ENCODE measurements at places on chromosomes 13 and 19.

DNA sequence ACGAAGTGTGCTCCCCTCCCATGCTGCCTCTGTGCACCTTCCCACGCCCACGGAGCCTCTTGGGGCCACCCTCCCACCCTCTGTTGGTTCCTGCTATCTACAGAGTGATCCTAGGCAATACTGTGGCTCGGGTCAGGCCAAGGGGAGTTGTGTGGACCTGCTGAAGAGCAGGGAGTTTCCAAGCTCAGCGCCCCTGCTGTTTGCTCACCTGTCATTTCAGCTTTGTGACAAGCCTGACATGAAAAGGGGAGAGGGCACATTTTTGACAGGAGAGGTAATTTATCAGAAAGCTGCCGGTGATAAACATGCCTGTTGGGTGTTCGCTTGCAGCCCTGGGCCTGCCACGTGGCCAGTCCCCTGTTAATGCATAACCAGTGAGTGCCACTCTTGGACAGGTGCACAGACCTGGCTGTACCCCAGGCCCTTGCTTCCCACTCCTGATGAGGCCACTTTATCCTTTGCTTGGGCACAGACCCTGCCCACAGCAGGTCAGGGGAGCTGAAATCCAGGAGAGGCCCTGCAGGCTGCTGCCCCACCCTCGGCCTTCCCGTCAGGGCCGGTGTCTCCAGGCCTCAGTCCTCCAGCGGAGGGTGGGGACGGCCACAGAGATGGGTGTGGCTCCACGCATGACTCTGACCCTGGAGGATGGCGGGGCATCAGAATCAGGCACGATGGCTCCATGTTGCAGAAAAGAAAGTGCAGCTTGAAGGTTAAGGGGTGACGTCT is 201.5 kb upstream of the GPR12 start:
- no peak for DNase-seq

DNA sequence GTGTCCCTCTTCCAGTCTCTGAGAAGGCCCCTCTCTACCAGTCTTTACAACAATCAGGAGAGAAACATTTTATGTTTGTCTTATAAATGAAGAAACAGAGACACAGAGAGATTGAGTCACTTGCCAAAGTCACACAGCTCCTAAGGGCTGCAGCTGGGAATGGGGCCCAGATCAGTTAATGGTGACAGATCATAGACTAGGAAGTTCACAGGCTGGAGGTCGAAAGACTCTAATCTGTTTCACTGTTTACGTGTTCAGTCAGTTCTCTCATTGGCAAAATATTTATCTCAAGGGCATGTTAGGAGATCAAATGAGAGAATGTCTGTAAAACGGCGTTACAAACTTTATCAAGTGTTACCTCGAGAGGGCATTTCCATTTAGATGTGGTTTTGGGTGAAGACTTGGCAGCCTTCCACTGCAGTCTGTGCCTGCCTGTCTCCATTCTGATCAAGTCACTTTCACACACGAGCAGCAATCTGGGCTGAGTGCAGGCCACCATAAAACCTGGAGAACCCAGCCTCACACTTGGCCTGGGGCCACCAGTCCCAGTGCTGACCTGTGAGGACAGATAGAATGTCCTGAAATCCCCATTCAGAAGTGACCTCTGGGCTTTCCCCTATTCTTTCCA is 65.1 kb downstream of the SIAH3 start:
- no peak for DNase-seq

GRCh38 chr19:46714444-46715106 is 2.3 kb downstream of the PRKD2 start:
- DNase-seq = no peak

GRCh38 chr19:45817725-45818301 is 2.7 kb upstream of the RSPH6A start:
- DNase-seq = no peak

DNA sequence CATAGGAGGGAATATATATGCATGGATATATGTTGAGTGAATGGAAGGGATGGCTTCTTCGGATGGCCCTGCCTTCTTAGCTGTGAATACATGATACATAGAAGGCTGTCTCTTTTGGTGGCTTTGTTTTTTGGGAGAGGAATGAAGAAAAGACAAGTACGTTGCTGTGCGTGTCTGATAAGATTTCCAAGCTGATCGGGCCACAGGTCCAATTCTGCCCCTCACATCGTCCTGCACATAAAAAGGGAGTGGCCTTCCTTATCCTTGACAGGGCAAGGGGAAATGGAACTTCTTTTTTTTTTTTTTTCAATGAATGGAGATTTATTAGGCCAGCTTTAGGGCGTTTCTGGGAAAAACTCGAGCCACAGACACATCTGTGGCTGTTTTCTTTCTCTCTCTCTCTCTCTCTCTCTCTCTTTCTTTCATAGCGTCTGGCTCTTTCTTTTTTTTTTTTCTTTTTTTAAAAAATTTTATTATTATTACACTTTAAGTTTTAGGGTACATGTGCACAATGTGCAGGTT is 103.8 kb upstream of the SPATA13 start:
- no peak for DNase-seq

DNA sequence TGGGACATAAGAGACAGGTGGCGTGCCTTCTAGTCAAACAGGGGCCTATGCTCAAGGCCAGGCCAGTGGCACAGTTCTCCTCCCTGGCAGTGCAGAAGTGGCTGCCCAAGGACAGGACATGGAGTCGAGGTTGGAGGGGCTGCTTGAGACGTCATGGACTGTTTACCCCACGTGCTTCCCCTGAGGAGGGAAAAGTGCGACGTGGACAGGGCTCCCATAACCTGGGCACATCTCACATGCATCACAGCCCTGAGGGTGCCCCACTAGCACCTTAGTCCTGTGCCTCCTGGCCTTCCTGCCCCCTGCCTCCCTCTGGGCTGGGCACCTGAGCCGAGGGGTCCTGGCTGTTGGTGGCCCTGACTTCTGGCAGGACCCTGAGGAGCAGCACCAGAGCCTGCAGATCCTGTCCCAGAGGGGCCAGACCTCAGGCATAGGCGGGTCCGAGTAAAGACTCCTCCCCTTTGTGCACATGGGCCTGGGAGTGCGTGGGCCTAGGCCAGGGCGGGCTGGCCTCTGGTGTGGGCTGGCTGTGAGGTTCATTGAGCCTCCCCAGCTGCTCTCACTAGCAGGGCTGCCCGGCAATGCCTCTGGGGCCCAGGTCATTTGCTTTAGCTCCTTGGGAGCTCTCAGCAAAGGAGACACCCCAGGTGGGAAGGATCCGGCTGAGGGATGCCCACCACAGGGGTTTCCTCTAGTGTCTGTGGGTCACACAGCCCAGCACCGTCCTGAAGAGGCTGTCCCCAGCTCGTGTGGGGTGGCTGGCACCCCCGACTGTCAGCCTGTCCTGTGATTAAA is 65.7 kb downstream of the CEBPG start:
- DNase-seq = no peak

GRCh38 chr13:78787190-78787589 is 128.2 kb upstream of the OBI1 start:
- no peak for DNase-seq

- DNase-seq = no peak
Observed at GRCh38 chr13:62760724-62761123, 1345.1 kb upstream of the PCDH20 start.

DNA sequence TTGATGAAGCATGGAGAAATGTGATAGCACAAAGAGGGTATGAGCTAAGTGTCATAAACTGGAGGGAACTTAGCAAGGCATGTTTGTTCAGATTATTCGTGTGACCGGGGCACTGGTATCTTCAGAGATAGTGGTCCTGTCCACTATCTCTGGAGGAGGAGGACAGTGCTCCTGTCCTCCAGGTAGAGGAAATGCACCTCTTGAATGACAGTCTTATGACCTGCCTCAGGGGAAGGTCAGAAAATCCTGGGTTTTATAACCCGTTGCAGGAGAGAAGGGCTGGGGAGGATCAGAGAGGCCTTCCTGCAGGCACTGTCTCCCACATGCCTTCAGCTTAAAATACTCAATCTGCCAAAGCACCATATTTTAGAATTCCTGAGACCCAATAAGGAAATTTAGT is 213.5 kb upstream of the UBL3 start:
- DNase-seq = no peak

- DNase-seq = peak; percentile 34
Observed at GRCh38 chr19:31515931-31516330, 166.7 kb upstream of the TSHZ3 start.

- peak; percentile 80 for DNase-seq
Observed at GRCh38 chr13:73090116-73090822, 31.5 kb downstream of the KLF5 start.

- peak; percentile 96 for DNase-seq
Observed at GRCh38 chr13:75788481-75788981, 152.4 kb downstream of the LMO7 start.

- no peak for DNase-seq
Observed at GRCh38 chr19:54515156-54515555, 12.5 kb downstream of the LAIR2 start.

DNA sequence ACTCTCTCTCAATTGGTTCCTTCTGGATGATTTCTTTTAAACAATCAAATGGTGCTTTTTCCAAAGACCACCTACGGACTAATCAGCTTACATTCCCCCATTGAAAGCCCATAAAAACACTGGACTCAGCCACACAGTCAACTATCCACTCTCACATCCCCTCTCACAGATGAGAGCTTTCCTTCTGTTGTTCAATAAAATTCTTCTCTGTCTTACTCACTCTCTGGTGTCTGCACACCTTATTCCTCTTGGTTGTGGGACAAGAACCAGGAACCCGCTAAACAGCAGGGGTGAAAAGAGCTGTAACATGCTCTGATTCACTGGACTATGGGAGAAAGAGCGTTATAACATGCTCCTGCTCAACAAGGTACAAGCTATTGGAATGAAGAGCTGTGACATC is 2896.2 kb downstream of the PCDH9 start:
- no peak for DNase-seq

- no peak for DNase-seq
Observed at GRCh38 chr13:22311734-22312404, 641.0 kb downstream of the FGF9 start.

DNA sequence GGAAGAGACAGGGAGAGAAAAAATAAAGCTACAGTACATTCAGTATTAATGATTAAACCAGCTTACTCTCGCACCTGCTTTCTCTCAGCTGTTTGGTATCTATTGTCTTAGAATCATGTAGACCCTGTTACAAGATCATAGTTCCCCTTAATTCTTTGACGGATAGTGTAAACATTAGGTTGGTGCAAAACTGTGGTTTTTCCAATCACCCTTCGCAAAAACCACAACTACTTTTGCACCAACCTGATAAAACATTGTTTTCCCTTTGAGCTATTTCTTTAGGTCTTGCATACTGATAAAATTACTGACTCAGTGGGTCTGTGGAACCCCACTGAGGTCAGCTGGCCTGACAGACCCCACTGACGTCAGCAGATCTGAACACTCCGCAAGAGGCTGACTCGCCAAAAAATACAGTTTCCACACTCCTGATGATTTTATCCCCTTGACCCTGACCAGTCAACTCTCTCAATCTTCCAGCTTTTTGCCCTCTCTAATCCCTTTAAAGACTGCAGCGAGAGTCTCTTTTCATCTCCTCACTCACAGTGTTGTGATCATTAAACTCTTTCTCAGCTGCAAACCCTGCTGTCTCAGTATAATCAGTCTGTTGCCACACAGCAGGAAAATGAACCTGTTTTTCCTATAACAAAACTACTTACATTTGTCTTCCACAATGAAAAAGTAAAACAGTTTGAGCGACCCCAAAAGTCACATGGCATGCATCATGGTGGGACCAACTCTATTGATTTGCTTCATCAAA is 123.9 kb downstream of the SLITRK6 start:
- DNase-seq = no peak

- DNase-seq = no peak
Observed at GRCh38 chr19:21454901-21455300, 50.5 kb upstream of the ZNF429 start.

GRCh38 chr19:37218592-37218935 is 550 bp downstream of the ZNF383 start:
- peak; percentile 49 for DNase-seq

DNA sequence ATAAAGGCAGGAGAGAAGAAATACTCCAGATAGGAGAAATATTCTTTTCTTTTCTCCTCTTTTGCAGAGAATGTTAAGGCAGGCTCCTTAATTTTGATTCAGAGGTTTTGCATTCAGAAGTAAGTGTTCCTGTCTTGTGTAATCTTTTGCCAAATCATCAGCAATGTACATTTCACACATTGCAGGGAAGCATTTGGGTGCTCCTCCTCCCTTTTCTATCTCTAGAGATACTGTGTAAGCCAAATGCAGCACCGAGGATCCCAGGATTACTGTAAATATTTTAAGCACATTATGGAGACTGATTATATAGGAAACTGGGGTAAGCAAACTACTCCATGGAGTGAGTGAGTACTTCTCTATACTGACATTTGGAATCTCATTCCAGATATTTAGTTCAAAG is 7.2 kb downstream of the ATP8A2 start:
- no peak for DNase-seq

- DNase-seq = peak; percentile 59
Observed at GRCh38 chr19:39506944-39507714, 7.8 kb upstream of the SELENOV start.

GRCh38 chr19:58497634-58498170 is 14.1 kb downstream of the SLC27A5 start:
- no peak for DNase-seq

DNA sequence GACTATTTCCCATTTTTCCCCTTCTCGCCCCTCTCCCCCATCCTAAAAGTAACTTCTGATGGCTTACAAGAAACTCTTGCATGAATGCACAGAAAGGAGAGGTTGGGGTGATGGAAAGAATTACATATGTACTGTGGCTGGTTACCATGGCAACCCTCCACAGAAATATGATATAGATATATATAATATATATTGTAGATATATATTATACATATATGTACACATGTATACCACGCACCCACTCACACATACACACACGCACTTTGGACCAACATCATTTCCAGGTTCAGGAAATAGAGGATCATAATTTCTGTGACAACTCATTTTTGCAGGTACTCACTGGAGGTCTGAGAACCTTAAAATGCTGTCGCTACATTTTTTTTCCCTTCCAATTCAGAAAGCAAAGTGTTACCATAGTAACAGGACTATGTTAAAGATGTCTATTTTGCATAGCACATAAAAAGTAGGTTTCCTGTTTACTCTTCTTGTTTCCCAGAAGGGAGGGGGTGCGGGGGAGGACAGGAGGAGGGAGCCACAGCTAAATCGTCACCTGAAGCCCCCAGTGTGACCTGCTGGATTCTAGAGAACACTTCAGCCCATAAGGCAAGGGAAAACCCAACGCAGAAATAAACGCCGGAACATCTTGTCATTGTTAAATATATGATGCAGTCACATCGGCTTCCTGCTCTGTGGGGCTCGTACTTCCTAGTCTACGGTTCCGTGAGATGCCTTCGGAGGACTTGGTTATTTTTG is 44.7 kb downstream of the EFNB2 start:
- no peak for DNase-seq

Measured in fibroblast of mammary gland (primary cell).